ENCODE measurements at places on chromosomes 3 and 15.

DNA sequence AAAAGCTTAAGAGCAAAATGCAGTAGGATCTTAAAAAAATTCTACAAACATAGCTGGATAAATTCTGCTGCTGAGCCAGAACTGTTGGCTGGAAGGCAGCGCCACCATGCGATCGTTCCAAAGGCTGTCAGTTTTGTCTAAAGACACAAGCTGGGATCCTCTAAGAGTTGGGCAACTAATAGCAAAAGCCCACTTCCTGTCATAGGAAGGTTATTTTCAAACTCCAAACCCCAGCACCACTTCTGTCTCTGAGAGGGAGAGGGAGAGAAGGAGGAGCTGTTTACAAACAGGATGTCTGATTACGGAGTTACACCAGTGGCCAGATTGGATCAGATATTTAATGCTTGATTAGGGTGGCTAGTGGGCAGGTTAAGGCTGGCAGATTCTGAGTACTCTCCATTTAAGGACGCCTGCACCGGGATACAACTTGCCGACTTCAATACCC, 44.0 kb downstream of the EIF4E3 start:
- DNase-seq, result no peak

GRCh38 chr3:180123928-180124327, 87.2 kb upstream of the PEX5L start:
- no peak for DNase-seq

DNA sequence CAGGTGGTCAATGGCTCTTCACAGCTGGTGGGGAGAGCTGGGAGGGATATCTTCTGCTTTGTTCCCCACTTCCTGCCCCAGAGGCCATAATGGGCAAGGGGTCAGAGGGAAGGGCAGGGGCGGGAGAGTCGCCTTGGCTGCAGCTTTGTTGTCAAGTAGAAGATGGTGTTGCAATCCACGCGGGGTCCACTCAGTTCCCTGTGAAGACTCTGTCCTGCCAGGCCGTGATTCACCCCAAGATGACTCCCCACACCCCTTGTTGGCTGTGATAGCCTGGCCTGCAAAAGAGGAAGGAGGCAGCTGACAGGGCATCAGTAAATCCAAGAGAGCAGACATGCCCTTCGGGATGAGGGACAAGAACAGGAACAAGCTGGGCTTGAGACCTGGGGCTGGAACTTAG, 6.9 kb downstream of the GALNT15 start:
- DNase-seq, result no peak

DNA sequence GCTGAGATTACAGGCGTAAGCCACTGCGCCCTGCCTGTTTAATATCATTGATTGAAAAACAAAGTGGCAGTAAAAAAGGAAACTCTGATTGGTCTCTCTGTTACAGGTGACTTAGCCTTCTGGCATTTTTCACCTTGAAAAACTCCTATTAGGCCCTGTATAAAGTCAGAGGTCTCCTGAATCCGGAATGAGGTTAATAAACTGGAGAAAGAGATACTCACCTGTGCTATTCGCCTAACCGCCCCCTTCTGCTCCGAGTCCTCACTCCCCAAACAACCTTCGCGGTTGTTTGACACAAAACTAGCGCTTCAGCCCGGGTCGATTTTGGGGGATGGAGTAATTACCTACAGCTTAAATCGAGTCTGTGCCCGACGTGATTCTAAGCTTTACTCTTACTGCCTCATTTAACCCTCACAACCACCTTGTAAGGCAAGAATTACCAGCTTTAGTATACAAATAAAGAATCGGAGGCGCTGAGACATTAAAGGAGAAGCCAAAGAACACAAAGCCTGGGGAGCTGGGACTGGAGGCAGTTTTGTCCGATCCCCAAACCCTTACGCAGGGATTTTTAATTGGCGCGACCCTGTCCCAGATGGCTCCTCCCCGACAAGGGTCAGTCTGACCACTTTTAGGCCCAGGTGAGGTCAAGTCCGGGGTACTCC, 441 bp downstream of the CEP70 start:
- no peak for DNase-seq

DNA sequence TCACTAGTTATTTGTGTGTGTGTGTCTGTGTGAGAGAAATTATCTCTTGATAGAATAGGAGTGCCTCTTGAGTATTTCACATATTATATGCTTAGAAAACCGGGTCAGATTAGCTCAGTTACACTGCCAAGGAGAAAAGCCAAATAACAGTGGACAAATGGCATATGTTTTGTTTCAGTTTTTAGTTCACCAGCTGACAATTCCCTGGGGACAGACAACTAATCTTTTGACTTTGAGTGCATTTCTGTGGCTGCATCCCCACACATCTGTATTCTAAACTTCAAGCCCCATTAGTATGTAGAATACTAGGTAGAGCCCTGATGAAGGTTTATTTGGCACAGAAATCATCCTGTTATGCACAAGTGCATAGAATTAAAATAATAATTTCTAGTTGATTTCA, 227.7 kb upstream of the CNTN3 start:
- DNase-seq, result no peak

- DNase-seq, result no peak
Measured at GRCh38 chr3:131880948-131881347, 153.9 kb downstream of the CPNE4 start.

GRCh38 chr15:85839643-85840042, 44.9 kb upstream of the KLHL25 start:
- DNase-seq, result no peak

DNA sequence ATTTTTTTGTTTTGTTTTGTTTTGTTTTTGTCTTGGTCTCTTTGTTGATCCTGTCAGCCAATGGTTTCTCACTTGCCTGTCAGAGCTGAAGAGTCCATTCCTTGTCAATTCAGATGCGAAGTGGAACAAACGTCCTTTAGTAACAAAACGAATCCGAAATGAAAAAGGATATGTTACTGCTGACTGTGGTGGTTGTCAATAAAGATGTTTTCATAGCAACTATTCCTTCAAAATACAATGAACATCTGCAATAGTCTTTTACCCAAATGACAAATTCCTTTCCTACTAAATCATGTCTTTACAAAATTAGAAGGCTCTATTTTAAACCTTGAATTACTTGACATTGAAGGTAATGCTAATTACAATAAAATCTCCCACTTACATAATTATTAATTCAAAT, 134.7 kb downstream of the SERPINI1 start:
- no peak for DNase-seq

- DNase-seq, result no peak
Measured at GRCh38 chr3:175469124-175469523, 610.0 kb downstream of the NAALADL2 start.

DNA sequence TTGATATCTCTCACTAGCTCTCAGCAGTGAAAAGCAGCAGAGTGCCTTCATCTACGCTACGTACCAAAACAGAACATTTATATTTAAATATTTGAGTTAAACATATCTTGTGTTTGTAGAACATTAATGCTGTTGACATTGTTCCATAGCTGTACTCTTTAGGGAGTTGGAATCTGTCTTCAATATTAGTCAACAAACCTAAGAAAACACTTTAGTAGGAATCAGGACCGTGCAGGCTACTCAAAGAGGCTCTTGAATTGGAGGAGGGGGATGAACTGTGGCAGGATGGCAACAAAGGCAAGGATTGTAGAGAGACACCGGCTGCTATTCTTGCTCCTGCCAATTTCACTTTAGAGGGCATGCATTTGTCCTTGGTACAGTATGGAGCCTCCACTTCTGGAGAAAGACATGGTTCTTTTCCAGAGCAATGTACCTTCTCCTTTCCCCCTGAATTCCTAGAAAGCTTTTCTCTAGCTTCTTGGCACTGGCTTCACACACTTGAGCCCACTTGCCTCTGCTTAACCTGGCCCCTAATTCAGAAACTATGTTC, 265.9 kb downstream of the CD47 start:
- DNase-seq, result no peak

- no peak for DNase-seq
Measured at GRCh38 chr15:59237119-59237855, 30.6 kb downstream of the LDHAL6B start.

GRCh38 chr3:128483657-128484403, 9.2 kb downstream of the GATA2 start:
- no peak for DNase-seq

DNA sequence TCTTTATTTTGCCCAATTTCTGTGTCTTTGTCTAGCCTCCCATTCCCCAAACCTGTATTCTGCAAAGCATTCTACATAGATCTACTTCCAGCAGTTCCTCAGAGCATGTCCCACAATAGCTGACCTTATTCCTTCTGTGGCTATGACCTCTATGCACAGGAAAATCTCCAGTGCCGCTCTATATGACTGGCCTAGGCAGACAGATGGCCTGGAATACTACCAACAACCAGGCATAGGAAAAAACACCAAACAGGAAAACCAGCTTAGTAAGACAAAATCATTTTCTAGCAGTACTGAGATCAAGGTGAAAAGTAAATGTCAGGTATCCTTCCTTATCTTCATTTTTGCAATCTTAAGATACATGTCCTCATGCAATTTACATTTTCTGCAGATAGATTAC, 1115.0 kb downstream of the IGSF11 start:
- no peak for DNase-seq

DNA sequence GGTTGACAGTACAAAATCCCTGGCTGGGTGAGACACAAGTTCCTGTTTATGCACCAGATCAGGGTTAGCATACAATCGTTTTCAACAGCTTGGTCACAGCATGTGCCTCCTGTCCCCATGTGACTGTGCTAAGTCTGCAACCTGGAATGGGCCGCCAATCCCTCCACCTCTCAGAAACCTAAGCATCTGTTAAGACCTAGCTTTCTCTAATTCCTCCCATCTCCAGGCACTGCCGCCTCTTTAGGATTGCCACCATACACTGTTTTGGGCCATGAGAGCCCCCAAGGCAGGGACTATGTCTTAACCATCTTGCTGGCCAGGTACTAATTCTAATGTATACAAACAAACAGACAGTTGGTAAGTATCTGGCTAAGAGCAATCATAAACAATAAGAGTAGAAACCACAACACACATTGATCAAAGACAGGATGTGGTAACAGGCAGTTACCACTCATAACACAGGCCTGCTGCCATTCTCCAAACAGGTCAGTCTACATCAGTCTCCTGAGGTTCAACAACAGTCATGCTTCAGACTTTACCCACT, 25.6 kb downstream of the SEC22C start:
- no peak for DNase-seq

DNA sequence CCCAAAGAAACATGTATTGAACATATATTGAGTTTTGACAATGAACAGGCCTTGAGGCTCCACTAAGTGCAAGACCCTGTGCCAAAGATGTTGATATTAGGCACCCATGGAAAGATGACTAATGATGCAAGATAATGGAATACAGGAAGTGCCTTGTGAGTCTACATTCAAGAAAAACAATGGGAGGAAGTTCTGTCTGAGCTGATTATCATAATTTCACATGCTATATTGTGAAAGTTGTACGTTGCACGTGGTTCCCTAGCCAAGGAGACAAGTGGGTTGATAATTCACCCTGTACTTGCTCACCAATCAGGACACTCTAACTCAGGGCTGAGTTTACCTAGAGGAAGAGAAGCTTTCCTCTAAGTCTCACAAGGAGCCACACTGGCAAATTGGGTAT, 186.9 kb upstream of the STAC start:
- DNase-seq, result no peak

DNA sequence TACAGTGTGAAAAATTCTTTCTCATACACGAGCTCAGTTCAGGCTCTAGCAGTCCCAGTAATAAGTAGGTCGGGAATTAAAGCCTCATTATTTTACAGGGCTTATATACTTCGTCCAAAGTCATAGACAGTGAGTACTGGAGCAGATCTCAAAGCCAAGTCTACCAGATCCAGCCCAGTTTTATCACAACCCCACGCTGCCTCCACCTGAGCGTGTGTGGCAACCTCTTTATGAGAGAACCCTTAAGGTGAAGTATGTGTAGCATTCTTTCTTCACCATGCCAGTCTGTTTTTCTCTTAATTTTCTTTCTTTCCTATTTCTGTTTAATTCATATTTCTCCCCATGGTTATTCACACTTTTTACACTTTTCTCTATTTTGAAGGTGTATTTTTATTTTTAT, 574.6 kb upstream of the ARPP21 start:
- DNase-seq, result no peak

DNA sequence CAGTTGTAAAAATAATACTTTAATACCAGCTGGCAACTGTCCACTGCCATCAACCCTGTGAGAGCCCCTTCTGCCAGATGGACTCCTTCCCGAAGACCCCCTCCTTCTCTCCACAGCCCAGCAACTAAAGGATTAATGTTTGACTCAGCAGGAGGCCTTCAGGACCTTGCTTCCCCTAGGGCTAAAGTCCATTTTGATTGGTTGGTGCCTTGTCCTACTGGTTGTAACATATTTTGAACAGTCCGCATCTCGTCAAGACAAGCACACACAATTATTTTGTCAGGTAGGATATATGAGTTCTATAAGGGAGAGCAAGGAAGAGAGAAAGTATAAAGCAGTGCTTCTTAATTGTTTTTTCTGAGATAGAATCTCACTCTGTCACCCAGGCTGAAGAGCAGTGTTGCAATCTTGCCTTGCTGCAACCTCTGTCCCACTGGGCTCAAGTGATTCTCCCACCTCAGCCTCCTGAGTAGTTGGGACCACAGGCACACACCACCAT, 18.6 kb downstream of the ACOX2 start:
- DNase-seq, result no peak

DNA sequence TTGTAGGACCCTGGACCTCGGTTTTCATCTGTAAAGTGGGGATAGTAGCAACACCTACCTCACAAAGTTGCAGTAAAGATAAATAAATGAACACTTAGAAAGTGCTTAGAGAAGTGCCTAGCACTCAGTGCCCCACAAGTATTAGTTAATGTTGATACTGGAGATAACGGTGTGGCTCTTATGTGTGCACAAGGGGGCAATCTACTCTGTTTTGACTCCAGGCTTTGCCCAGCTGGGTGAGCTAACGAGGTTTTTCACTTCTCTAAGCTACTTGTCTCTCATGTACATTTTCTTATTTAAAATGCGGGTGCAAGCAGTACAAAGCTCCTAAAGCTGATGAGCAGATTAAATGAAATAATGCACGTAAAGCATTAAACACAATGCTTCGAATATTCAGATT, 193.5 kb upstream of the ICE2 start:
- DNase-seq, result no peak

DNA sequence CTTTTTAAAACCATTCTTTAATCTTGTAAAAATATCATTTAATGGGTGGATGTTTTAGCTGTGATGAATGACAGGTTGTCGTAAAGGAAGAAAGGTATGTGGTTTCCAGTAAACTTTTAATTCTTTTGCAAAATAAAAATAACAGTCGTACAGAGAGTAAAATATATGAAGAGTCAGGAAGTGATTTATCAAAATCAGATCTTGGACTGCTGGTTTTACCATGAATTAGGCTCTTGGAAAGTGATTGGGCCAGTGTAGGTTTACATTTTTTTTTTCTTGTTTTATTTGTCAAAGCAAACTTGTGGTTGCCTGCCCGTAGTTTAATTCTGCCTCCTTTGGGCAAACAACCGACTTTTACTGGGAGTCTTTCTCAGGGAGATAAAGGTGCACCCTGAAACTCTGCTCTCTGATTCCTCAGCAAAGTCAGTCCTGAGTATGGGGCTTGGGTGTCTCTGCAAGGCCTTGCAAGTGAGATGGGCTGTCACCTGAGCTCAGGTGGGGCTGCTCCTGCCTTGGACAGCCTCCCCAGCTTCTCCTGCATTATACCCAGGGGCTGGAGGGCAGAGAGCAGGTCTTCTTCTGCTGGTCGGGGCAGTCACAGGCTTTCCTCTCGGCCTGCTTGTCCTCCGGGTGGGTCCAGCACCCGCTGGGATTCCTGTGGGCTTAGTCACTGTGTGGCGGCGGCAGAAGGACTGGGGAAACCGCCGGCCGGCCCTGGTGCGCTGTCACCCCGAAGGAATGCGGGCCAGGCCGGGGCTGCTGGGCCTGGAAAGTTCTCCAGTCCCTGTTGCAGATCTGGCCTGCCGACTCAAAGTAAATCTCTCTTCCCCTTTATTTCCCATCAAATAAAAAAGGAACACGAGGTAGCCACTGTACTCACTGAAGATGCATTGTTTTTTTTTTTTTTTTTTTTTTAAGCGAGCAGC, 79.0 kb downstream of the IGF1R start:
- DNase-seq, result no peak

All from DMS153 (cell line).